NCI-H1092 (cell line): ENCODE measurements at places on chromosomes 3 and 15.

- DNase-seq: no peak
Observed at GRCh38 chr15:98226578-98226977, 266.1 kb downstream of the ARRDC4 start.

- no peak for DNase-seq
Observed at GRCh38 chr3:194089357-194090177, 46.4 kb upstream of the HES1 start.

DNA sequence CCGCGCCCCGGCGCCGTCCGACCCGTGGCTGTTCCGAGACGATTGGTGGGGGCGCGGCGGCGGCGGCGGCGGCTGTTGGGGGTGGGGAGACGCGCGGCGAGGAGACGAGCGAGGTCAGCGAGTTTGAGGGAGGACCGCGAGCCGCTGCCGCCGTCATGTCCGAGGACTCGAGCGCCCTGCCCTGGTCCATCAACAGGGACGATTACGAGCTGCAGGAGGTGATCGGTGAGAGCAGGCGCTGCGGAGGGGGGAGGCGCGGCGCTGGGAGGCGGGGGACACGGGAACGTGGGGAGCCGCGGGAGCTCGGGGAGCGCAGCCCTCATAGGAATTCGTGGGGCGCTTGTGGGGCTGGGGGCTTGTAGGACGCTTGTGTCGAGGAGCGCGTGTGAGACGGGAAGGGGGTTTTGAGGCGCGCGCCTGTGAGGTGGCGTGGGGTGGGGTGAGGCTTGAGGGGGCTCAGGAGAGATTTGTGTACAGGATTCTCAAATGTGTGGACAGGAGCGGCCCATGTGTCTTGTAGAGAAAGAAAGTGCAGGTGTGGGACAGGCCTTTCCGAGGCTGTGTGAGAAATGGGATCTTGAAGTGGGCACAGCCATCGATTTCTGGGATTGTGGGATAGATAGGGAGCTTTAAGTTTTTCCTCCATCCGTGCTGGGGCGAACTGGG lies 518 bp downstream of the OXSR1 start:
- no peak for DNase-seq

DNA sequence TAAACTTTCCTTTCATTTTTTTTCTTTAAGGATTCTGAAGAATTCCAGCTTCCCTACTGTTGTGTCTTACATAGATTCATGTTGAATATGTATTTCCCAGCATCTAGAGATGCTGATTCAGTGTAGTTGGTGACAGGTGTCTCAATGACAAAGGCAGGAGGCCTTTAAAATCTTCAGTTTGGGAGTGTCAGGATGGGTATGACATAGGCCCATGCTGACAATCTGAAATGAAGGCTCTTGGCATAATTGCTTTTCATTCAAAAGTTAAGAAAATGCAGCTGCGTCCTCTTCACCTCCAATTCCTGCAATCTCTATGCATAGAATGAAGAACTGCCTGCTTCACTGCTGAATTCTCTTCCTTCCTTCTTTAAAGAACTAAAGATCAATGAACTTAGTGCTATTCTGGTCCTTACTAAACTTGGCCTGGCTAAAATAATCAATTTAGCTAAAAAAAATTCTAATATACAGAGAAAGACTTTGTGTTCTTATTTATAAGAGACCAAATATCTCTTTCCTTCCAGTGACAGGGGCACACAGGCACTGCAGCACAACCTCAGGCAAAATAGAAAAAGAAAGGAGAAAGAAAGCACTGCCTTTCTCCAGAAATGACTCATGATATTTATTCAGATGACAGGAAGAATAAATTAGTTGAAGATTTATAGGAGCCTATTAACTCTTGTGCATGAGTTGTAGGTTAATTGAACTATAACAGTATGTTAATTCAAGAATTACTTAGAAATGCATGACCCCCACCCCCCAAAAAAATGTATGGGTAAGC lies 152.6 kb upstream of the GBE1 start:
- DNase-seq: no peak

GRCh38 chr3:106093616-106094015 lies 224.8 kb upstream of the CBLB start:
- no peak for DNase-seq

DNA sequence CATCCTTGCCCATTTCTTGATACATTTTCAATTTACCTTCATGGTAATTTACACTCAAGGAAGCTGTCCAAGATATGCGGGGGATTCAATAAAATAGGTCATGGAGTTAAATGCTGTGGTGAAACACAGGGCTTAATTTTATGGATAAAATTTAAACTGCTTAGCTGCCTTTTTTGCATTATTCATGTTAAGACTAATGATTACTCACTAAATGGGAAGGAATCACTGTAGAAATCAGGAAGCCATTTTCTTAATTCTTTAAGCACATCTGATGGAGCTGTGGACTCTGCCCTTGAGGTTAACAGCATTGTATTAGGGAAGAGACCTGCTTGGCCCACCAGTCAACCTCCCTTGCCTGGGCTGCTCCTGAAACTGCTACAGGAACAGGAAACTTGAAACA lies 62.5 kb upstream of the RBP1 start:
- DNase-seq: no peak

GRCh38 chr15:65006876-65007275 lies 17.2 kb upstream of the SPG21 start:
- DNase-seq: no peak

DNA sequence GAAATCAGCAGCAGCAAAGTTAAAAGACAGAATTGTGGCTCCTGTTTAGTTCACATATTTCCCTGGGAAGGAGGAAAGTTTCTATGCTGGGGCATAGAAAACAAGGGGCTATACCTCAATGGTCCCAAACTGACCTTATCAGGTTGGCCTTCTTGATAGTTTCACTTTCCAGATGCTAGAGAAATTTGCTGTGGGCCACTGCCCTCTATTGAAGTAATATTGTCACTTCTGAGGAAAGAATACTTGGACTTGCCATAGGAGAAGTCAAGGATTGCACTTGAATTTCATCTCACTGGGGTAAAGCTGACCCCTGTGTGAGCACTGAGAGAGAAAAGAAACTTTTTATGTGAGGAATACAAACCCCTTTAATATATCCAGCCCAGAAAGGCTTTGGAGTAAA lies 49.3 kb upstream of the XCR1 start:
- no peak for DNase-seq

DNA sequence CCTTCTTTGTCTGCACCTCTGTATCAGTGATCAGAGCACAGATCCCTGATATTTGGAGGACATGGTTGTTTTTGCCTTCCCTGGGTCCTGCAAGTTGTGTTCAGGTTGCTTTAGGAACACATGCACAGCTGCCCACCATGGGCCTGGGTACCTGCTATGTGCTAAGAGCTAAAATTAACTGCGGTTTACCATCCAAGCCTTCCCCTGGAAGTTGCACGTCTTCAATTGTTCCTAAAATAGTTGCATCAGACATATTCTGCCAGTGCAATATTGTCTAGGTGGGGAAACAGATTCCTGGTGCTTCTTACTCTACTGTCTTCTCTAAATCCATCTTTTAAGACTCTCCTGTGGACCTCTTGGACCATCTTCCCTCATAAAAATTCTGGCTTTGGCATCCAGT lies 80.9 kb downstream of the PDE8A start:
- no peak for DNase-seq

GRCh38 chr3:100400419-100400779 lies 490 bp downstream of the TOMM70 start:
- DNase-seq: no peak

DNA sequence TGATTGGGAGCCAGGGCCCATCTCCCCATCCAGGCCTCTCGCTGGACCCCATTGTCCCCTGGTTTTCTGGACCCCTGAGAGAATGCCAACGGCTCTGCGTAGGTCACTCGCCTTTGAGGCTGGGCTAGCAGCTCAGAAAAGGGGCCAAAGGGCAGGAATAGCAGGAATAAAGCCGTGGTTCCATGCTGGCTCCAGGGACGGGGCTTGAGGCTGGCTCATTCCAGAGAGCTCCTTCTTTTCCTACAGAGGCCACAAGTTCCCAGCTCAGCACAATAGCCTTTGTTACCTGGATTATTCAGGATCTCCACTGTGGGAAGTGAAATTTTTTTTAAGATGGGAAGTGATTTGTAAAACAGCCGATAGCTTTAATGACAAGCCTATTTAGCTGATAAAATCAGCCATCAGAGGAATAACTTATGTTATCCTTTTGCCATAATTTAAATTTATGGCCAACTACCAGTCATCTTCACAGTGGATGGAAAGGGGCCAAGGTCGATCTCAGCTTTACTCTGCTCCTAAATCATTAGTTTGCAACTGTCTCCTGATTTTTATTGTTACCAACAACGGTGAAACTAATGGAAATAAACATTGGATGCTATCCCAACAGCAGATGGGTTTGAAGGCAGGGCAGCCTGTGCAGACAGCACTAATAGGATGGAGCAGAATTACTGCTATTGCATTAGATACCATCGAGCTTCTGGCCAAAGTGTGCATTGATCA lies 124.3 kb downstream of the TMEM266 start:
- DNase-seq: no peak

- DNase-seq: no peak
Observed at GRCh38 chr15:39302936-39303335, 277.9 kb upstream of the THBS1 start.

- DNase-seq: no peak
Observed at GRCh38 chr15:100570735-100571313, 31.2 kb downstream of the LINS1 start.

DNA sequence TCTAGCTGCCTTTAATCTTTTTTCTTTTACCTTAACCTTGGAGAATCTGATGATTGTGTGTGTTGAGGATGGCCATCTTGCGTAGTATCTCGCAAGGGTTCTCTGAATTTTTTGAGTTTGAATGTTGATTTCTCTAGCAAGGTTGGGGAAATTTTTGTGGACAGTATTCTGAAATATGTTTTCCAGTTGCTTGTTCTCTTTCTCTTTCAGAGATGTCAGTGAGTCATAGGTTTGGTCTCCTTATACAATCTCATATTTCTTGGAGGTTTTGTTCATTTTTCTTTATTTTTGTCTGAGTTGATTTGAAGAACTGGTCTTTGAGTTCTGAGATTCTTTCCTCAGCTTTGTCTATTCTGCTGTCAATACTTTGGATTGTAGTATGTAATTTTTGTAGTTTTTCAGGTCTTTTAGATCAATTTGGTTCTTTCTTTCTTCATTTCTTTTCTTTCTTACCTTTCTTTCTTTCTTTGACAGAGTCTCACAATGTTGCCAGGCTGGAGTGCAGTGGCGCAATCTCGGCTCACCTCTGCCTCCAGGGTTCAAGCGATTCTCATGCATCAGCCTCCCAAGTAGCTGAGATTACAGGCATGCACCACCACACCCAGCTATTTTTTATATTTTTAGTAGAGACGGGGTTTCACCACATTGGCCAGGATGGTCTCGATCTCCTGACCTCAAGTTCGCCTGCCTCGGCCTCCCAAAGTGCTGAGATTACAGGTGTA lies 366.4 kb upstream of the RASGRP1 start:
- no peak for DNase-seq

GRCh38 chr3:115680803-115681345 lies 57.6 kb downstream of the GAP43 start:
- DNase-seq: no peak

DNA sequence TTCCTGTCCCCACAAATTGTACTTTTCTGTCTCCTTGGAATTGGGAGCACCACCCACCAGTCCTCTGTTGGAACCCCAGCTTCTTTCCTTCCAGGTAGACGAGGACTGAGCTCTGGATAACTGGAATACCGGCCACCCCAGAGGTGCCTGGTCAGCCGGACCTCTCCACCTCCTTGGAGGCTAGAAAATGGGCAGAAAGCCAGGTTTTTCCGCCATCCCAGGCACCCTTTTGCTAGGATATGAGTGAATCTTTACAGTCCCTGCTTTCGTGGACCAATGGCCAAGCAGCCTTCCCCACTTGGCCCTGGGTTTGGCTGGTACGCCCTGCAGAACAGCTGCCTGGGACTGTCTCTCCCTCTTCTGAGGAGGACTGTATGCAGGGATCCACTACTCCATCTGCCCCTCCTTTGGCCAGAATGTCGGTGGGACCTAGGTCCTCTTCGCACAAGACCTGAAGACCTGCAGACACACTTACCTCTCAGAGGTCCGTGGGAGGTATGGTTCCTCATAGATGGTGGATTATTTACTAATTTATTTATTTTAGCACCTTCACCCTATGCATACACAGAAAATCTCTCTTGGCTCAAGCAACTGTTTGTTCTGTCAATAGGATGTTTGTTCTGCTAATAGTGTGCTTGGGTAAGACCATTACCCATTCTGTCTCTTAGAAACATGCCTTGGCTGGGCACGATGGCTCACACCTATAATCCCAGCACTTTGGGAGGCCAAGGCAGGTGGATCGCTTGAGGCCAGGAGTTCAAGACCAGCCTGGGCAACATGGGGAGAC lies 8.6 kb upstream of the CHAC1 start:
- no peak for DNase-seq

DNA sequence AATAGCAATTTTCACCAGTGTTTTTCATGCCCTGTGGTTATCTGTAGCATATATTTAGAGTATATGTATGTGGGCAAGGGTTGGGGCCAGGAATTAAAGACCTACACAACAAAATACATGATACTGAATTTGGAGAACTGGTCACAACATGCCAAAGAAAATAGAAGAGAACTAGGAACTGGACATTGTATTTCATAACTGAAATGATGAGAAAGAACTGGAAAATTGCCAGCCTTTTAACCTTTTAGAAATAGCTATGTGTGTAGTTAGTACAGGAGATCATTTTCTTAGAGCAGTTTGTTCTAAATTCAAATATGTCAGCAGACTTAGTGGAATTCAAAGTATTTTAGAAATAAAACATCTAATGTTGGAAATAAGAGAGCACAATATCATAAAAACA lies 227.1 kb upstream of the CGNL1 start:
- no peak for DNase-seq

DNA sequence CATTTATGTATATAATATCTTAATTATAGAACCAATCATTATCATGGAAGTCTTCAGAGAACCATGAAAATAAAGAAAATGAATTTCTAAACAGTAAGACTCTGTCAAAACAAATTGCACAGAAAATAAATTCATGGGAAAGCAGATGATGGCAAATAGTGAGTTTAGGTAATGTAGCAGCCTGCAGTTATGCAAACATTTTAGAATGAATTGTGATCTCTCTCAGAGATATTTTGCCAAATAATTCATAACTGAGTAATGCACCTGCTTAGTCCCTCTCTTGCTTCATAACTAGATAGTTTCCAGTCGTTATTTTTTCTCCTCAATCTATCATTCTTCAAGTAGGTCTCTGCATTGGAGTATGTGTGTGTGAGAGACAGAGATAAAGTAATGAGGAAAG lies 492.7 kb upstream of the THBS1 start:
- DNase-seq: no peak

- no peak for DNase-seq
Observed at GRCh38 chr3:119894195-119894594, 112.3 kb downstream of the NR1I2 start.

DNA sequence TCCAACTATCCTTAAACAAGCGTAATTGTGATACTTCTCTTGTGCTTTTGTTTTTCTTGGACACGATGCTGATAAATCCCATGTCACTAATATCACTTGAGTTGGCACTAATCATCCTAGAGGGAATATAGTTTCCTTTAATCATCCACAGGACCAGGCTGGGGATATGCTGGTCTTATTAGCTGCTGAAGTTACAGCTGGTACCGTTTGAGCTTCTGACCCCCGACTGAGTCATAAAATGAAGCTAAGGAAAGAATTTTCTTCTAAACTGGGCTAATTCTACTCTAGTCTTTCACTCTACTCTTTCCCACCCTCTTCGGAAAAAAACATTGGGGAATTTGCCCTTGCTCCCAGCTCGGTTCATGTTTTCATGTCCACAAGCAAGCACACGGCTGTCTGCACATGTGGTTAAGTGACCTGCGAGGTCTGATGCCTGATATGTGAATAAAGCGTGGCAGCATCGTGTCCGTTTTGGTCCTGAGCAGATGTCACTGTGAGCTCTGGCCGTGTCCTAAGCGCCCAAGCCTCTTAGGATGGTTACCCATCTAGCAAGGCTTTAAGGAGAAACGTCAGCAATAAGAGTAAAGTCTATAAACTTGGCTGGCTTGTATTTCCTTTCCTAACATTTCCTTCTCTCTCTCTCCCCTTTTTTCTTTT lies 223.7 kb downstream of the ITPR1 start:
- DNase-seq: no peak
